Activated T-helper 1 cell treated with anti-CD3 and anti-CD28 coated beads, Interleukin-2, amount 50 U/mL, for 16 hours (primary cell): ENCODE measurements at places on chromosomes 11 and 22.

DNA sequence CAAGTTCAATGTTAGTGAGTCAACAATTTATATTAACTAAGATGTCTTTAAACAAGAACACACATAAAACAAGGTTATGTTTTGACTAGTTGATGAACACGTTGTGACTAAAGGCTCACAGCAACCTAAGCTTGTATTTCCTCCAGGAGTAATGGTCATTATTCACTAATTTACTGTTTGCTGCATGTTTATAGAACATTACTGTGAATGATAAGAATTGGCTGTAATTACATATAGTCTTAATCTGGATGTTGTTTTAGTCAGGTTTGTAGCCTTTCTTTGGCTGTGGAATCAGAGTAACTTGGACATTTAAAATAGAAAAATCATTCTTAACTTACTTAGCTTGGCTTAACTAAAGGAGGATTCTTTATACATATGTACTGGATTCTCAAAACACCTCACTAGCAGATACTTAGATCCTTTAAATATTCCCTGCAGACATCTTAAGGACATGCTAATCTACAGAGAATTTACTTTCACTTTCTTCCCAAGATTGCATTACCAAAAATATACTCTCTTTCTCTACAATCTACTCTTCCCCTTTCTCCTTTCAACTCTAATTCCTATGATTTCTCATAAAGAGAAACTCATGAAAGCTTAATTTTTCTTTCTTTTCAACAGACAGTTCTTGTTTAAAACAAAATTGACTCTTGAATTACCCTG lies 319.7 kb upstream of the CTSC start:
- DNase-seq, result no peak

GRCh38 chr11:34787895-34788294 lies 128.3 kb downstream of the APIP start:
- no peak for DNase-seq

DNA sequence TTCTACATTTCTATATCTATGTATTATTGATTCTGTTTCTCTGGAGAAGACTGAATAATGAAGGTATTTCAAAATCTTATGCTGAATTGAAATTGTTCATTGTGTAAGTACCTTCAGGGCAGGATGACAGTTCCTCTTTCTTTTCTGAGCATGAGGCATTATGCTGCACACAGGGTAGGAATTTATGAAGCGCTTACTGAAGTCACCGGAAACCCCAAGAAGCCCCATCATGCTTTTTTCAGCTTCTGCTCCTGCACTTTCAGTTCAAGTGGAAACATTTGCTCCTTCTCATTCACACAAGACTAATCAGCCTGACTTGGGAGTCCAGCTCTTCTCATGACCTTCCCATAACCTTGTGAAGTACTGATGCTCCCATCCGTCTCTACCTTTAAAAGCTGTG lies 314.7 kb upstream of the SORL1-AS1 start:
- DNase-seq, result no peak

DNA sequence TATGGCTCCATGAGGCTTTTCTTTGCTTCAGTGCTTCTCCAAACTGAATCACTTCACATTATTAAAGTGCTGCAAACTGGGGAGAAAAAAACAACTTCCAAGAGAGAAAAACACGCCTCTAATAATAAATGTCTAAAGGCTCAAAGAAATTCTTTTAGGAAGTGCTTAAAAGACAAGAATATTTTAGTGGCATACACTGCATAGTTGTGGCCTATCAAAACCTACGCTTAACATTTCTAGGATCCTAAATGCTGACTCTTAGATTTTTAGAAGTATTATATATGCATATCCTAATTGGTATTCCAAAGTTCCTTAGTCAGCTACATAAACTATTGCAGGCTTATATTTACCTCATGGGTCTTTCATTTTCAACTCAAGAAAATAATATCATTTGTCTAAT lies 879.0 kb upstream of the CCDC90B start:
- DNase-seq, result no peak

GRCh38 chr22:45897736-45898135 lies 79.2 kb downstream of the WNT7B start:
- DNase-seq, result no peak

- no peak for DNase-seq
Measured at GRCh38 chr22:29625090-29625825, 21.8 kb downstream of the NF2 start.
